ENCODE measurements at places on chromosomes 7 and 10.

GRCh38 chr10:72037266-72037665, 51.1 kb downstream of the SPOCK2 start:
- no peak for DNase-seq

DNA sequence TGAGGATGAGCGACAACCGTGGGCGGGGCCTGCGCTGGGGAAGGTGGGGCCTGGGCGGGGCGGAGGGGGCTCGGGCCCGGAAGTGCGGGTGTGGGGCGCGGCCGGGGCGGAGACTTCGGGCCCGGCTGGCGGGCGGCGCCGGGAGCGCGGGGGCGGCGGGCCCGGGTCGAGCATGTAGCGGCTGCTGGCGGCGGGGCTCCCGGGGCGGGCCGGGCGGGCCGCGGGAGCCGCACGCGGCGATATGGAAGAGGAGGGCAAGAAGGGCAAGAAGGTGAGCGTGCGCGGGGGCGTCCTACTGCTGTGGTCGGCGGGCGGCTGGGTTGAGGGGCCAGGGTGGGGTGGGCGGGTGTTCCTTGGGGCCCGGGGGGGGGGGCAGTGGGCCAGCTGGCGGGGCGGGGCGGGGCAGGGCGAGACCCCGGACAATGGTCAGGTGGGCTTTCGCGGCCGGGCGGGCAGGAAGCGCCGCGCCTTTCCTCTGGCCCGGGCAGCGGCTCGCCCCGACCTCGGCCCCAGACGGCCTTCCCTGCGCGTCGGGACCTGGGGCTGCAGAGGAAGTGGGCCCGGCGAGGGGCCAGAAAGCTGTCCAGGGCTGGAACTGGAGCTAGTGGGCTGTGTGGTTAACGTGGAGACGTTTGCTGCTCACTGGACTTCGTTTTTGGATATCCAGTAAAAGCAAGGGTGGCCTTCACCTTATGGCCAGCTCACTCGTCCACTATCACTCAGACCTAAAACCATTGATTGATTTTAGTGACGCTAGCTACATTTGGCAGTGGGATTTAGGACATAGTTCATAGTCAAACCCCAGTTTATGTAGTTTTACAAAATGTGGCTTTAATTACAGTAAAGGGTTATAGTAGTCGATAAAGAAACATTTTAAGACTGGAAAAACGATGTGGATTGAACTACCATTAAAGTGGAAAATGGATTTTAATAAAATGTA, at the start of gene CCM2:
TSS of gene CCM2 (plus strand) at position 109 of the 940 bp plus-strand sequence. CDS start at position 242, 133 bp downstream.
- DNase-seq = peak; percentile 56

DNA sequence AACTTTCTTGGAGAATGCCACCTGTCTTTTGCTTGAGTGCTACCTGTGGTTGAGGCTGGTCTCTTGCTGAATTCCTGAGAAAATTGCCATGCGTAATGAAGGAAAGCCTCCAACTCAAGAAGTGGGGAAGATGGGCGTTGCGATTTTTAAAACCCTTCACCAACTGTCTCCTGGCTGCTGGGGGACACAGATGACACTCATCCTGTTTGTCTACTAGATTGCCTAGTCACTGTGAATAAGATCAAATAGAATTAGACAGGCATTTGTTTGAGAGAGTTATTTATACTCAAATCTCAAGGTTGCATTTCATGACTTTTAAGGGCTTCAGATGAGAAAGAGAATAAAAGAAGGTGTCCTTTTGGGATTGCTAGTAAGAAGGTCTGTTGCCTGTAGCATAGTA, 84.3 kb upstream of the MTPN start:
- no peak for DNase-seq

DNA sequence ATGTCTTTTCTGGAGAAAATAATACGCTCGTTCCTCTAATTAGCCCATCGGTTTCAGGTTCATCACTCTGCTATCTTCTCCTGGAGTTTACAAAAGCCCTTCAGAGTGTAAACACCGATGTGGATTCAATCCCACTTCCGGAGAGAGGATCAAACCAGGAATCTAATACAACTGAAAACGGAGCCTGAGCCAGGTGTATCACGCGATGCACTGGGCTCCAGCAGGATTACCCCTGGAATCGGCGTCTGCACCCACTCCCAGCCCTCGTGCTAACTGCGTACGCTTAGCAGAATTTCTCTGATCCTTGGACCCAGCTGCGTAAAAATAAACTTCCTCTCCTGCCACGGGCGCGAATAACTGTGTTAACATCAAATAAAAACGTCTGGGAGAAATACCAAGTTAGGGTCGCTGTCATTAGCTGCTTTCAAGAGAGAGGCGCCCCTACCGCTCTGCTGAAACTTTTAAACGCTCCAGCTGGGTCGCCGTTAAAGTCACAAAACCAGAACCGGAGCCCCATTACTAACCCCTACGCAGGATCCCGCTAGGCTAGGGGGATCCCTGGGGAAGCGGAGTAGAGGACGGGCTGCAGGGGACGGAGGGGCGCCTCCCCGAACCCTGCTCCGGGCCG, 502 bp downstream of the ZNF3 start:
- DNase-seq = peak; percentile 47

GRCh38 chr7:76354981-76355730, 3.6 kb downstream of the YWHAG start:
- DNase-seq = no peak

GRCh38 chr7:130401578-130401977, 21.3 kb downstream of the CPA1 start:
- no peak for DNase-seq

DNA sequence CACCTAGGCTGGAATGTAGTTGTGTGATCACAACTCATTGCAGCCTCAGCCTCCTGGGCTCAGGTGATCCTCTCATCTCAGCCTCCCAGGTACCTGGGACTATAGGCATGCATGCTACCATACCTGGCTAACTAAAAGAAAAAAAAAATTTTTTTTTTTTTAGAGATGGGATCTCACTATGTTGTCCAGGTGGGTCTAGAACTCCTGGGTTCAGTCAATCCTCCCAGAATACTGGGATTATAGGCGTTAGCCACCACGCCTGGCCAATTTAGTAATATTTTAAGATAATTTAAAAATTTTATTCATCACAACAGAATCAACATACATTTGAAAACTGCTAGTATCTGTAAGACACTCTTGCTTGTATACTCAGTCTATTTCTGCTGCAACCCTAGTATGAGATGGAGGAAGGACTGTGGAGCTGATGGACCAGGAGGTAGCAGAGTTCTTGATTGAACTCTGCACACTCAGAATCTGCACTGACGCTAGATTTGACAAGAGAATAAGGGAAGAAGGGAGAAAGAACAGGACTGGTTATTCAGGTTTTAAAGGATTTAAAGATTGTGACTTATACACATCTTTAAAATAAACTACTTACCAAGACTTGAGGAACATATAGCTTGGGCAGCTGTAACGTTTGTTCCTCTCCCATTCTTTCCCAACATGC, 57.6 kb downstream of the VCL start:
- no peak for DNase-seq

GRCh38 chr7:137967143-137968018, 34.5 kb downstream of the CREB3L2 start:
- DNase-seq = no peak

- DNase-seq = no peak
These were observed 142.9 kb upstream of the AKR1E2 start for GRCh38 chr10:4683137-4683536.

GRCh38 chr7:138768241-138768640, 29.6 kb upstream of the TMEM213 start:
- DNase-seq = no peak

DNA sequence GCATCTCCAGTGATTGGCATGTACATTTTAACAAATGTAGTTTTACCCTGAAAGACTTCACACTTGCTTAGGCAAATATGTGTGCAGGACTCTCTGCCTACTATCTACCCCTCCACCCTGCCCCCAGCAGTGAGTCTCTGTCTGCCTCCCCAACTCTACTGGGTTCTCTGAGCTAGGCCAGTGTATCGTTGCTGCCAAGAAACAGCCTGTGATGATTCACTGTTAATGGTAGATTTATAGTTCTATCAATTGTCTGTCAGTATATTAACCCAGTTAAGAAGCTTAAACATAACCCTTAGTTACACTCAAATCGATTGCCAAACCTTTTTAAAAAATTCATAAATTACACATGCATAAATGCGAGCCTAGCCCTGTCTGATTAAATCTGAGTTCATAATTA, 137.0 kb downstream of the SND1 start:
- DNase-seq = no peak

- no peak for DNase-seq
These were observed 327.5 kb upstream of the MEOX2 start for GRCh38 chr7:16014031-16014430.

DNA sequence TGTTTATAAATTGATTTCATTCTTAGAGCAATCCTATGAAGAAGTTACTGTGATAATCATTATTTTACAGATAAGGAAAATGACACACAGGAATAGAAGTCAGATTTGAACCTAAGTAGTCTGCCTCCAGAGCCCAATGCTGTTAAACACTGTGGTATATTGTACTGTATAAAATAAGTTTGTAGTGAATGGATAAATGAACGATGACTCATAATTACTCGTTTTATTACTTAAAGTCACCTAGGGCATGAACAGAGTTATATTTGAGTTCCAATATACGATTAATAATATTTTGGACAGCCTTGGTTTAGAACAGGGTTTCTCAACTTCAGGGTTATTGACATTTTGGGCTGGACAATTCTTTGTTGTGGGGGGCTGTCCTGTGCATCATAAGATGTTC, 7.8 kb upstream of the BTRC start:
- no peak for DNase-seq

DNA sequence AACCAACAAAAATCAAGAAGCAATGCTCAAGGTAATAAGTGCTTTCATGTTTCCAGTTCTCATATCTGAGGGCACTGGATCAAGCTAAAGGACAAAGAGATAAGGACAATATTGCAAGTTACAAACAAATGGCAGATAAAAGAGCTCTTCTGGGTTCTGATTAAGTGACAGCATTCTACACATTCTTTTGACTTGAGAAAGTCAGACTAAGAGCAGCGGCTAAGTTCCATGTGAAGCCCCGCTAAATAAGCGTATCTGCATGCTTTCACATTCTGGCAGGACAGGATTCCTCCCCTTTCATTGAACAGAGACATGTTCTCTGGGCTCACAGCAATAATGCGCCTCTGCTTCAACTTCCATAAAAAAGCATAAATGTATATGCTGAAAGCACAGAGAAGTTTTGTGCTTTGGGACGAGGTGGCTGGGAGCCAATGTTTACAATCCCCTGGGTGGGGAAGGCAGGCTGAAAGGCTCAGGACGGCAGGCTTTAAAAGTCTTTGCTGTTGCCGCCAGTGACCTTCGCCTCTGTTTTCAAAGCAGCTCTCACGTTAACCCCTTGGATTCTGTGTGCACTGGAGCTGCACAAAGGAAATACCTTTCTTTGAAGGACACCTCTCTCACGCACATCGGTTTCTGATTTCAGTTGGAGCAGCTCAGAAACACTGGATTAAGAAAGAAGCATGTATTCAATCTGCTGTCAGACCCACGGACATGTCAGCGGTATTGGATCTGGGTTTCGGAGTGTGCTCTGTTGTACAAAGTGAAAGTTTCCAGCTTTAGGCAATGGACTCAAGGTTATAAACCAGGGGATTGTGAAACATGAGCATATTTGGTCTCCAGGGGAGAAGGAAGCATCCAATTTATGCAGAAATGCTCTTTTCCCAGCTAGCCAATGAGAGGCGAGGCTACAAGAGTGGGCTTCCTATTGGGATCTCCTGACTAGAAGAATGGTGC, 105.4 kb upstream of the FAM133B start:
- DNase-seq = peak; percentile 27

GRCh38 chr7:134452419-134452838, 6.5 kb downstream of the AKR1B1 start:
- no peak for DNase-seq

- no peak for DNase-seq
These were observed 474.1 kb upstream of the ZMIZ1 start for GRCh38 chr10:78594559-78595268.

GRCh38 chr7:47428052-47428767, 153.7 kb downstream of the TNS3 start:
- DNase-seq = no peak

- DNase-seq = no peak
These were observed 18.7 kb upstream of the NCAPG2 start for GRCh38 chr7:158723266-158723665.

DNA sequence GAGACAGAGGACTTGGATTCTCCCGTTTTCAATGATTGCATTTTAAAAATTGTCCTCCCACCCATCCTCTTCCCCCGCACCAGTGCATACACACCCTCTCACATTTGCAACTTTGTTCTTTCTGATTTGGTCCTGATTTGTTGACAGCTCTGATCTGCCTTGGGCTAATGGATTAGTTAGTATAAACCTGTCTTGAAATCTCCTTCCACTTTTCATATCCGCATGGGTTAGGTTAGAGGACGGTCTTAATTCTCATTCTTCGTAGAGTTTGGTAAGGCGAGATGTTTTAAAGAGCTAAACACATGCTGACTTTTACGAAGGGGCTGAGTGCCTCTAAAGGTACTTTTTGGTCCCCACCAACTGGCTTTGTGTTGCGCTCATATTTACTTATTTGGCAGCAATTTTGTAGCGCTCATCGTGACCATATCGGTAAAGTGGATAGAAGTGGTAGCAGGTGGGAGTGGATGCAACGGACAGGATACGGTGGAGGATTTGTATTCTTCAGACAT, 1.1 kb downstream of the AHR start:
- no peak for DNase-seq

- DNase-seq = no peak
These were observed 109.3 kb downstream of the SORBS1 start for GRCh38 chr10:95451568-95452524.

DNA sequence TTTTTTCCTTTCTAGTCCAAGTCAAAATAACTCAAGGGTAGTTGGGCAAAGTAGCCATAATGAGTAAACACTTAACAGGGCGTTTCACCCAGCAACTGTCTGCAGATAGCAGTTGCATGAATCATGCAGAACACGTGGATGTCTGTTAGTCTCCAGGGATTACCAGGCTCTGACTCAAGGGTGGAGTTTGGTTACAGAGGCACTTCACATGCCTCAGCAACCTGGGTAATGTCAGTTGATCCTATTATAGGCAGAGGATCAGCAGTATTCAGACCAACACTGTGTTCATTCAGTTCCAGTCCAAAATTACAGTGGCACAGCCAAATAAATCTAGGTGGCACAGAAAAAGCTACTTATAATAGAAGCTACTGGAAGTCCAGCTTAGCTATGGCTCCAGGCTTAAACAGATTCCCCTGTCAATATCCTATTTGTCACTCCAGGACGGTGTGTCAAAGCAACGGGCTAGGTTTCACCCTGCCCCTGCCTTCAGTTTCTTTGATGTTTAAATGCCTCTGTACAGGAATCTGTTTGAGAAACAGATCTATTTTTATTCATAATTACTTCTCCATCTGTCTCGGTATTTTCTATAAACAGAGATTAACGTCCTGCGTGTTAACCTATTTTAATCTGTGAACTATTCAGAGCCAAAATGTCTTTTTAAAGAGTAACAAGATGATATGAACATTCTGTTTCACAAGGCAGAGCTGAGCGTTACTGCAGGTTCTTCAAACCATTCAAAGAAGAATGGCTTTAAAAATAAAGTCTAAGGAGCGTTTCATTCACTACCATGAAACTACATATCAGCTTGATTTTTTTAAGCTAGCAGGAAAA, 162.6 kb upstream of the AKR1E2 start:
- peak; percentile 31 for DNase-seq

DNA sequence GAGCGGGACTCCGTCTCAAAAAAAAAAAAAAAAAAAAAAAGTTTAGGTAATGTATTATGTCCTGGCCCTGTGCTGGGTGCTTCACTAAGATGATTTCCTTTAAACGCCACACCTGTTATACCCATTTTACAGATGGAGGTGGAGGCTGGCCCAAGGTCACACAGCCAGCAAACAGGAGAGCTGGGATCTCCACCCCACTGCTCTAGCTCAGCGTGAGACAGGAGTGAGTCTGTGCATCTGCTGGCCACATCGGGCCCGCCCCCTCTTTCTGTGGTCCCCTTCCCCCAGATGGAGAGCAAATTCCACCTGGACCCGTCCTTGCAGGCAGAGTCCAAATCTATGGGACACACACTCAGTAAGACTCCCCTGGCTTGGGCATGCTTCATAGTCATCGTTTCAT, 51.0 kb downstream of the LHPP start:
- DNase-seq = no peak

Data from HuH-7 (cell line).